IPS-NIHi11 (cell line): ENCODE measurements at places on chromosomes 3 and 15.
A peak's percentile ranks its signal among the peaks of the same experiment; 100 is the strongest.

- DNase-seq, result no peak
Observed at GRCh38 chr3:32502946-32503286, 264 bp upstream of the CMTM6 start.

- DNase-seq, result no peak
Observed at GRCh38 chr15:36724493-36724892, 145.1 kb downstream of the CDIN1 start.

- no peak for DNase-seq
Observed at GRCh38 chr3:5093731-5094130, 28.4 kb upstream of the ARL8B start.

DNA sequence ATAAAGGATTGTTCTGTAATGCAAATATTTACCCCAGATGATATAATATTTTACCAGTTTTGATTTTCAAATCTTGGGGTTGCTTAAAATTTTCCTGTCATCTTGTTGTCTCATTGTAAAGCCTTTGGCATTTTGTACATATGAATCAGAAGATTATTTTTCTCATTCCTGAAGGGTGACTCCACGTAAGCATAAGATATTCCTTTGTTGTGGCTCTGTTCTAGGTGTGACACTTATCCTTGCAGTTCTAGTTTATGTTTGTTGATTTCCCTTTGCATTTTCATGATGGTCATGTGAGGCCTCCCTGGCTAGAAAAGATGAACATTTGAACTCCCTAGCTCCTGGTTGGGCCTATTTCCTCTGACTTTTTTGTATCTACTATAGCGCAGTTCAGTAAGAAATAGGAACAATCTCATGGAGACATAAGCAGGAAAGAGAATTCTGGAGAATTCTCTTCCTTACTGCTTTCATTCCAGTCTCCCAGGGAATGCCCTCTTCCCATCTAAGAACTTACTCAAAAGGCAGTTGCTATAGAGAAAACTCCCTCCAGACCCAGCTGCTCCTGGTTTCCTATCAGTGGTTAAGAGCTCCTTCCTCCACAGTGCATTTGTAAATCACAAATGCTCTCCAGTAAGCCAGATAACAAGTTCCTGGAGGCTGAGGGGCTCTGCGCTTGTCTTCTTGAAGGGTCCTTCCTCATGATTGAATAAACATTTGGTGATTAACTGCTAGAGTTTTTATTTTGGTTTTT lies 124.7 kb downstream of the WNT5A start:
- DNase-seq, result no peak

DNA sequence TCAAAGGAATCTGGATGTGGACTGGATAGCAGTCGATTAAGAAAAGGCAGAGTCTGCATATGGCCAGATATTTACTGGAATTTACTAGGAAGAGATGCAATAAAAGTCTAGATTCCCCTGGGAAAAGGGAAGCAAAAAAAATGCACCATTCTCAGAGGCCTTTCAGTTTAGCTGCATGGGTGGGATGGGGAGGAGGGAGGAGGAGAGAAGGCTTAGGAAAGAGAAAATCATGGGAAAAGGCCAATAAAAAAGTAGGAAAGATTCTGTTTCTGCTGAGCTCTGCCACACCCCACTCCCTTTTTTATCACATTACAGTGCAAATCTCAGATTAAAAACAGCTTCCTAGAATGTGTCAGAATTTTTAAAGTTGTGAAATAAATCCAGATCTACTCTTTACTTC lies 103.6 kb downstream of the ADAMTS9 start:
- DNase-seq, result no peak

GRCh38 chr3:102106416-102107097 lies 257.2 kb downstream of the NFKBIZ start:
- DNase-seq, result no peak

- no peak for DNase-seq
Observed at GRCh38 chr3:59286791-59287531, 237.1 kb upstream of the CFAP20DC start.

GRCh38 chr3:138938056-138938876 lies 8.7 kb downstream of the FOXL2 start:
- DNase-seq, result no peak

DNA sequence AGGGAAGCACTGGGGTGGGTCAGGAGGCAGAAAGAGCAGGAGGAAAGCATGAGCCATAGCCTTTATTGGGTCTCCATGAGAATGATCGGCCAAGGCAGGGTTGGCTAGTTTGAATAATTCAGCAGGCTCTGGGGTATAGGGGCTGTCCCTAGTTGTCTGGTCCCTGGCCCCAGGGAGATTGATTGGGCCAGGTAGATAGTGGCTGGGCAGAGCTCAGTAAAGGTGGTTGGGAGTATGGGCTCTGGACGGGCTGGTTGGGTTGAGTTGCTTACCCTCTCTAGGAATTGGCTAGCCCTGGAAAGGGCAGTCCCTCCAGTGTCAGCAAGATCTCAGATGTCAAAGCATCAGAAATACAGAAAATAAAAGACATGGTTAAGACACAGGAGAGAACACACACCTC lies 148.1 kb downstream of the SHQ1 start:
- no peak for DNase-seq

DNA sequence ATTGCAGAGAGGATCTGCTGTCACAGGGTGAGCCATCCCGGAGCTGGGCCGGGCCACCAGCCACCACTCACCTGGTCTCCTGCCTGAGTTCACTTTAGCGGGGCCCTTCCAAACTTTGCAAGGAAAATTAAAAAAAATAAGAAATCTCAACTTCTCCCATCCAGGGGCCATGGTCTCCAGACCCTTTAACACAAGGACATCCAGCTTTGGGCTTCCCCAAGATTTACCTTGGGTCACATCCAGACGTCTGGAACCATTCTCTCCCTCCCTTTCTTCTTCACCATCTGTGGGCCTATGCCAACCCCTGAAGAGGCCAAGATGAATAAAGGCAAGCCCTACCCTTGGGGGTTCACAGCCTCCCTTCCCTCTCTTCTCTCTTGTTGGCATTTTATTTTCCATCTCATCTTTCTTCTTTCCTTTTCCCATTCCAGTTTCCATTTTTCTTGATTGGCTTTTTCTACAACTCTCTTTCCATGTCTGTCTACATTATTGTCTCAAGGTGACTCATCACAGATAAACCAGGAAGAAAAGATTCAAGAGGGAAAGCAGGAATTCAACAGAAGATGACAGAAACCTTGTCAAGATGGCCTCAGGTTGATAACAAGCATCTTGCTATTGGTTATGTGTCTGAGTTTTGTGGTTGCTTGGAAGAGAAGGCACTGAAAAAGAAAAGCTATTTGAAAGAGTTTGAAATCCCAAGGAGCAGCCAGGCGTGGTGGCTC lies 49.5 kb downstream of the ITGA11 start:
- no peak for DNase-seq

- DNase-seq, result no peak
Observed at GRCh38 chr3:197495999-197496745, 59.6 kb downstream of the BDH1 start.

DNA sequence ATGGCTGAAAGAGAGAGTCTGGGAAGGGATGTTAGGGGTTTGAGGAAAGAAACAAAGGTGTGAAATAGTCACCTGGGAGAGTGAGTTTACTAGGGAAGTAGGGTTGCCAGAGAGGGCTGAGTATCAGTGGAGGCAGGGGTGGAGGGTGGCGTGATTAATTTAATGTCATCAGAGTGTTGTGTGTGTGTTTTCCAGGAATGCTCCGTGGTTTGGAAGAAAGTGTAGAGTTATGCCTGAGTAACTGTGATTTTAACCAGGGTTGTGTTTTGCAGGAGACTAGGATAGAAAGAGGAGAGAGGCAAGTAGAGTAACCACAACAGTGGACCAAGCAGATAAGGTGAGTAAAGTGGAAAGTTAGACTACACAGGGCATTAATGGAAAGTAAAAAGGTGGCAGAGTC lies 27.2 kb downstream of the PLD1 start:
- DNase-seq, result no peak

- DNase-seq, result no peak
Observed at GRCh38 chr3:34868935-34869334, 770.4 kb upstream of the ARPP21 start.

- no peak for DNase-seq
Observed at GRCh38 chr3:79246875-79247724, 520.7 kb downstream of the ROBO1 start.

- peak; percentile 77 for DNase-seq
Observed at GRCh38 chr15:62847900-62848489, 194.6 kb upstream of the TPM1 start.

- DNase-seq, result no peak
Observed at GRCh38 chr3:114110439-114110838, 53.9 kb downstream of the QTRT2 start.

GRCh38 chr3:184066211-184066610 lies 13.4 kb downstream of the HTR3C start:
- no peak for DNase-seq

DNA sequence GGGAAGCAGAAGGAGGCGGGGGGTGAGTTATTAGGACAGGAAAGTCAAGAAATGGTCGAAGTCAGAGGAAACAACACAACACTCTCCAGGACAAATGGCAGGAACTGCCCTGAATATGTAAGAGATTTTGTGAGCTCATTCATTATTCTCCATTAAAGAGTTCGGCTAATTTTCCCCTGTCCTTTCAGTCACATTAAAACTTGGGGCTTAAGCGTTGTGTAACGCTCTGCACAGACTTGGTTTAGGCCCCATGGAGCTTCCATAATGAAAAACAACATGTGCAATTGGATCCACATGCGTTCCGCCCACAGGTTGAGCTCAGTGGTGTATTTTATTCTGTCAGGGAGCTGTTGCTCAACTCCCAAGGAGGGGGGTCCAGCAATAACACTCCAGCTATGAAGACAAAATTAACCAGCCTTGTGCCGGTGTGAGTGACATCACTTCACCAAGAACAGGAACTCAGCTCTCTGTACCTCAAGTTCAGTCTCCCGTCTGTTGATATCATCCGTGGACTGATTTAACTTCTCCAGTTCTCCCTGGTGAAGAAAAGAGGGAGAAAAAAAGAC lies 2.3 kb downstream of the SH3BP5 start:
- peak; percentile 29 for DNase-seq
